ENCODE measurements at places on chromosomes 3 and 15.

- no peak for DNase-seq
Observed at GRCh38 chr15:97061392-97061791, 730.9 kb downstream of the NR2F2 start.

- peak; percentile 49 for DNase-seq
Observed at GRCh38 chr3:184688251-184688881, 23.5 kb downstream of the MAGEF1 start.

DNA sequence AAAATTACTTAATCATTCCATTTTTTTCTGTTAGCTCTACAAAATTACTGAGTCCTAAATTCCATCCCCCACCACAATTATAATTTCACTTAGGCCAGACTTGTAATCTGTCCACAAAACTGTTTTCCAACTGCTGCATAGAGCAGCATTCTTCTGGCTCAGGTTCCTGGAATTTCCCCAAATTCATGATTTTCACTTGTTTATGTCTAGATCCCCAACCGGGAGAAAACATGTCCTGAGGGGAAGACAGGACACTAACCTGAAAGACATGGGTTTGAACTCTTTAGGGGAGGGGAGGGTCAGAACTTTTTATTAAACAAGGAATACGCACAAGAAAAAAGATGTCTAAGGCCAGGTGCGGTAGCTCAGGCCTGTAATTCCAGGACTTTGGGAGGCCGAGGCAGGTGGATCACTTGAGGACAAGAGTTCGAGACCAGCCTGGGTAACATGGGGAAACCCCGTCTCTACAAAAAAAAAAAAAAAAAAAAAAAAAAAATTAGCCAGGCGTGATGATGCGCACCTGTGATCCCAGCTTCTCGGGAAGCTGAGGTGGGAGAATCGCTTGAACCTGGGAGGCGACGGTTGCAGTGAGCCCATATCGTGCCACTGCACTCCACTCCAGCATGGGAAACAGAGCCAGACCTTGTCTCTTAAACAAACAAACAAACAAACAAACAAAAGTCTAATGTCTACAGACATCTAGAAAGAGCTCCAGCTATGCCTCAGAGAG lies 1.5 kb downstream of the ETFA start:
- no peak for DNase-seq

- DNase-seq, result no peak
Observed at GRCh38 chr3:101170806-101171558, 149.4 kb downstream of the IMPG2 start.

- DNase-seq, result no peak
Observed at GRCh38 chr15:47908486-47908885, 191.2 kb downstream of the SEMA6D start.

- DNase-seq, result no peak
Observed at GRCh38 chr3:187042874-187043458, 96.3 kb downstream of the RPL39L start.

DNA sequence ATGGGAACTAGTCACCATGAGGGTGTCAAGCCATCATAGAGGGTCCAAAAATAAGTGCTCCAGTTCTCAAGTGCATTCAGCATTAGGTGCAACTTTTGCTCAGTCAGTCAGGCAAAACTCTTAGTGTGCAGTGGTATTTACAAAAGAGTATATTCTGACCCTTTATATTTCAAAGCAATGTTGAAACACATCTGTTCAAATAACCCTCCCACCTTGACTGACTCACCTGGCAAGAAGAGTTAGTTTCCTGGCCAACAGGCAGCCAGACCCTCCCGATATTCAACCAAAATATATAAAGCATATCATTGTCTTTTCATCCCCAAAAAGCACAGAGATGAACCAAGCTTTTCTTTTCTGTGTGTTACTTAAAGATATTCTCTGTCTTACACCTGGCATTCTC lies 7.6 kb upstream of the COL8A1 start:
- no peak for DNase-seq

GRCh38 chr15:52464040-52464439 lies 64.6 kb downstream of the MYO5A start:
- DNase-seq, result no peak

GRCh38 chr3:94433811-94434210 lies 370.9 kb downstream of the NSUN3 start:
- no peak for DNase-seq

DNA sequence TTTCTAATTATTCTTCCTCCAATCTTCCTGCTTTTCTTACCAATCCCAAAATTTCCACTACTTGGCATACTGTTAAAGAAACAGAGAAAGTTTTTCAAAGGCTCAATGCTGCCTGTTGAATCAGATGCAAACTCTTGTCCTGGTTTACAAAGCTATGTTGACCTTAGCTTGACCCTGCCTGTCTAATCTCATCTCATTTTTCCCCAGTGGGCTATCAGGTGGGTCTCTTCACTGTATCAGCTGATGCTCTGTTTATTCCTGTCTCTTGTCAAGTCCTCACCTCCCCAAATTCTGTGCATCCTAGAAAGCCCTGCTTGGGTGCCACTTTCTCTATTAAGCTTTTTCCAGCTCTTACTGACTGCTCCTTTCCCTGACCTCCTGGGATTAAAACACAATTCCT lies 18.2 kb downstream of the NFKBIZ start:
- DNase-seq, result no peak

- DNase-seq, result no peak
Observed at GRCh38 chr15:68528626-68529290, 50.0 kb upstream of the CORO2B start.

- no peak for DNase-seq
Observed at GRCh38 chr3:12675115-12675810, 11.3 kb upstream of the RAF1 start.

GRCh38 chr3:66415867-66416428 lies 84.9 kb downstream of the LRIG1 start:
- no peak for DNase-seq

DNA sequence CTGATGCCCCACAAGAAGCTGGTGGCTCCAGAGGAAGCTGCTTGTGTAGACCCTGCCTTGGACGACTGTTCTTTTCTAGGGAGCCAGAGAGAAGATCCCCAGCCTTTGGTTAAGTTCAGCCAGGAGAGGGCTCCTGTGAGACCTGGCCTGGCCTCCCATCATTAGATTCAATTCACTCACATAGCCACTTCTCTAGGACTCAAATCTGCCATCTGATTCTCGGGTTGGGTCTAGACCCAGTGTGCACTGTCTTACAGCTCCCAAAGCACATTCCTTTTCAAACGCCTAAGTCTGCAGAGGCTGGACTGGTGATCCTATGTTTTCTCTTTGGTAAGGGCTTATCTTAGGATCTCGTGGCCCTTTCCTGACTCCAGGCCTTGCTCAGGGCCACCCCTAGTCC lies 81.7 kb upstream of the NPHP3 start:
- DNase-seq, result no peak

GRCh38 chr15:31280831-31281216 lies 45.8 kb upstream of the KLF13 start:
- DNase-seq, result peak; percentile 4

DNA sequence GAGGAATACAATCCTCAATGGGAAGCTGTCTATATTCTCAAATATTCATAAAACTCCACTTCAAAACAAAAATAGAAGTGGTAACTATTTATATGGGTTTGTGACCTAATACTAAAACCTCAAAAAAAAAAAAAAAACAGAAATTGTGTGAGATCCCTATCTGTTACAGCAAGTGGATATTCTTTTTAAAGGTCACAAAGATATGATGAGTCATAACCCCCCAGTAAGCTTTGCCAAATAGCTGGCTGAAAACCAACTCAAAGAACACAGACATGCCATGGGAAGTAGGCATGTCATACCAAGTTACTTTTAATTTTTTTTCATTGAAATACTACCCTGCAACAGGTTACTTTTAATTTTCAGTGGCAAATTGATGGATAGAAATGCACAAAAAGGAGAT lies 62.5 kb downstream of the CBLB start:
- no peak for DNase-seq

DNA sequence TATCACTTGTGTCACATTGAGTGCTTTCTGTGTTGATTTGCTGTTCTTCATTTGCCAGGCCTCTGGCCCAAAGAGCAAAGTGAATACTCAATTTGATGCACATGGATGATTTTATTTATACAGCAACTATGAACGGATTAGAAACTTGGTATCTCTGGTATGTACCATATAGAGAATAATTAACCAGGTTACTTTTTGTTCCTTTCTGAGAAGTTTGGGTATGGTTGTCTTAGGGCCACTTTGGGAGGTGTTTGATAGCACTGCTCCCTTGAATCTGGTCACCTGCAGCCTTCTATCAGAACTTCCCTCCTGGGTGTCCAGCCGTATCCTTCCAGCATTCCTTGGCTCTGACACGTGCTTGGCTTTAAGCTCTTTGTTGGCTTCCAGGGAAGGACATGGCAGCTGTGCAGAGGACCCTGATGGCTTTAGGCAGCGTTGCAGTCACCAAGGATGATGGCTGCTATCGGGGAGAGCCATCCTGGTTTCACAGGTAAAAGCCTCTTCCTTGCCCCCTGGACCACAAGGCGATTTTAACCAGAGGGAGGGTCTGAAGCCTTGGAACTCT lies 12.7 kb downstream of the TAGLN3 start:
- DNase-seq, result no peak

DNA sequence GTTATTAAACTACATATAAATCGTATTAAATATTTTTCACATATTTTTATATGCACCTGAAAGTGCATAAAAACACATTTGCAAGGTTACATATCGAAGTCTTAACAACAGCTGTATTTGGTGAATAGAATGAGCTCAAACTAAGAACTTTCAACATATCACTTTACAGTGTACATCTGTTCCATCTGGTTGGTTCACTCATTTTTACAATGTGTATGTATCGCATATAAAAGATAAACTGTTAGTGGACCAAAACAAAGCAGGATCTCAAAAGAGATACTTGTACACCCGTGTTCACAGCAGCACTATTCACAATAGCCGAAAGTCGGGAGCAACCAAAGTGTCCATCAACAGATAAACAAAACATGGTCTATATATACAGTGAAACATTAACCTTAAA lies 55.8 kb downstream of the TBL1XR1 start:
- DNase-seq, result no peak

DNA sequence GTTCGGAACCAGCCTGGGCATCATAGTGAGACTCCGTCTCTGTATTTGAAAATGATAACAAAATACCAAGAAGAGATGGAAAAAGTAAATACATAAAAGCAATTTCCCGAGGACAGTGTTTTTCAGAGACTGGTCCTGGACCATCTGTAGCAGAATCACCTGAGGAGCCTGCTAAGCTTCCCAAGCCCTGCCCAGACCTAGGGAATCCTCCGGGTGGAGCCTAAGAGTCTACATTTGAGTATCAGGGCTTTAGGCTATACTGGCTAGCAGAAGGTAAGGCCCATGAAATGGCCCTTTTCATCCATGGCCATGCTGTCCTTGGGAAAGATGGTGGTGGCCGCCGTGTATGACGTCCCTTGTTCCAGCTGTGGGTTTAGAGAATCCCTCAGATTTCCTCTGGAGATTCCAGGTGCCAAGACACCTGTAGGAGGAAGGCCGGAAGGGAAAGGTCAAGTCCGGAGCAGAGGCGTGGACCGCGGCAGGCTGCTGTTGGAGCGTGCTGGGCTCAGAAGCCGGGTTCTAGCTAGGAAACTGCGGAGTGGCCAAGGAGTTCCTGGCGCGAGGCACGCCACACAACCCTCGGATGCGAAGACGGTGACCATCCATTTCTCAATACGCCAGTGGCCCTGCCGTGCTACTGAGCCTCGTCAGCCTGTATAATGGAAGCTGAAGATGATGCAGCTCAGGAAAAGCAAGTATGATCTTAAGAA lies 50.9 kb downstream of the TMEM44 start:
- no peak for DNase-seq

DNA sequence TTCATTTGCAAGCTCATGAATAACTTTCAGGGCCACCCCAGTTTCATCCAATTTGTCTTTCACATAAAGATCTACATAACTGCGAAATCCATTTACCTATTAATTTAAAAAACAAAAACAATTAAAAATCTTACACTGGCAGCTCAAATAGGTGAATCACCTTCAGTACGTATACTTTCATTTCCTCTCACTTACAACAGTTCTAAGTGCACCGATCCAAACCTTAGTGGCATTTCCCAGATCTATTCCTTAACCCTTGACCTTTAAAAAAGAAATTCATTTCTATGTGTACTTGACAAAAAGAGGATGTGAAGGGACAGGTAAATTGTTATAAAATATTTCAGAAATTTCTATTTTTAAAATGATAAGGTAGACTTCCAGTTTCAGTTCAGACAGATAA lies 30.8 kb downstream of the TOP2B start:
- no peak for DNase-seq

DNA sequence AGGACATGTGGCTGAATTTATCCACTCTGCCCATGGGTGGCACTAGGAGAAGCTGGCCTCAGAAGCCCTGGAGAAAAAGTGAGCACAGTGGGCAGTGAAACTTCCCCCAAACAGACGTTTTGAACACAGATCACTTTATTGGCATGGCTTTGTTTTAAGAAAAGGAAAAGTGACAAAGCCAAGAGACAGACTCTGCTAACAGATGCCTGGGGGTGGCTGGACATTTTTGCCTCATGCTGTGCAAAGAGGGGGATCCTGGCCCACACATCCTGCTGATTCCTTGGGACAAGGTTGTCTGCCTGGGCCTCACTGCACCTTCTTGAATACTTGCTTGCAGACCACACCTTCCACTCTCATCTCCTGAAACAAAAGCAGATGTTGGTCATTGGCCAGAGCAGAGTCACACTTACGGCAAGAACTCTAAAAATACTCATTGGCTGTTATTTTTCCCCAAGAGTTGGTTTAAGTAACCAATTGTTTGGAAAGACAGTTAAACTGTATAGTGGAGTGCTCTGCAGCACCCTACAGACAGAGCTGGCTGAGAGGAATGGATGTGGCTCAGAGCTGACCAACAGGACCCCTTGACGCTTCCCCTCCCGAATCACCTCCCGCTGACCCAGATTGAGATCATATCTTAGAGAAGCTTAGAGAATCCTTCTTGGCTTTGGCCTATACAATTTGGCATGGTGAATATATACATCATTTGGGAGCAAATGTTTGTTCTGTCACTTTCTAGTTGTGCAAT lies 22.0 kb downstream of the RBP1 start:
- no peak for DNase-seq

DNA sequence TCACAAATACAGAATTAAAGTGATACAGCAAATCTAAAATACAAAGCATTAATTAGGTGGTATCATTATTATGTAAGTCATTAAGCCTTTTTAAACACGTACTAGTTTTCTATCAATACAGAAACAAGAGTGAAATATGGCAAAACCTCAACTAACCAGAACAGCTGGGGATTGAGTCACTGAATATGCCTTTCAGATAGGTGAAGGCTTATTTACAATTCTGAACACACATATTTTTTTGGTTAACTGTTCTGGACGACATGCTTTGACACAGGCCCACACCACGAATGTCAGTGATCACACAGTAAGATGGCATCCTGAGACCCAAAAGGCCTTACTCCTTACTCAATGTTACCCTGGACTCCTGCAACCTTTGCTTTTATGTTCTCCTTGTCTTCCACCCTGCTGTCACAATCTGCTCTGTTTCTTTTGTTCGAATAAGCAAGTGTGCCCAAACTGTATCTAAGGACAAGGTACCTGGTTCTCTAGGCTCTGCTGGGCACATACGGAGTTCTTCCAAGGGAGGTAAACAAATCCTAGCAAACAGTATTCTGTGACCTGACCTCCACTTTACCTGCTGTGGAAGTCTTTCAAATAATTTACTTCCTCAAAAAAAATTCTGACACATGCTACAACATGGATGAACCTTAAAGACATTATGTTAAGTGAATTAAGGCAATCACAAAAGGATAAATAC lies 7.0 kb downstream of the SFMBT1 start:
- no peak for DNase-seq
